ENCODE measurements at places on chromosomes 12 and 14.

GRCh38 chr12:96710127-96710745, 196.8 kb upstream of the NEDD1 start:
- no peak for DNase-seq

- DNase-seq = no peak
Measured at GRCh38 chr14:42374332-42374731, 767.7 kb downstream of the LRFN5 start.

- DNase-seq = no peak
Measured at GRCh38 chr12:15013634-15014179, 40.9 kb downstream of the PDE6H start.

GRCh38 chr12:57476993-57477709, 2.5 kb downstream of the ARHGAP9 start:
- DNase-seq = no peak

GRCh38 chr14:23306412-23307145, at the start of gene BCL2L2:
BCL2L2 (plus strand) TSS chr14:23306833; CDS start chr14:23307768, 935 bp downstream.
- DNase-seq = no peak

DNA sequence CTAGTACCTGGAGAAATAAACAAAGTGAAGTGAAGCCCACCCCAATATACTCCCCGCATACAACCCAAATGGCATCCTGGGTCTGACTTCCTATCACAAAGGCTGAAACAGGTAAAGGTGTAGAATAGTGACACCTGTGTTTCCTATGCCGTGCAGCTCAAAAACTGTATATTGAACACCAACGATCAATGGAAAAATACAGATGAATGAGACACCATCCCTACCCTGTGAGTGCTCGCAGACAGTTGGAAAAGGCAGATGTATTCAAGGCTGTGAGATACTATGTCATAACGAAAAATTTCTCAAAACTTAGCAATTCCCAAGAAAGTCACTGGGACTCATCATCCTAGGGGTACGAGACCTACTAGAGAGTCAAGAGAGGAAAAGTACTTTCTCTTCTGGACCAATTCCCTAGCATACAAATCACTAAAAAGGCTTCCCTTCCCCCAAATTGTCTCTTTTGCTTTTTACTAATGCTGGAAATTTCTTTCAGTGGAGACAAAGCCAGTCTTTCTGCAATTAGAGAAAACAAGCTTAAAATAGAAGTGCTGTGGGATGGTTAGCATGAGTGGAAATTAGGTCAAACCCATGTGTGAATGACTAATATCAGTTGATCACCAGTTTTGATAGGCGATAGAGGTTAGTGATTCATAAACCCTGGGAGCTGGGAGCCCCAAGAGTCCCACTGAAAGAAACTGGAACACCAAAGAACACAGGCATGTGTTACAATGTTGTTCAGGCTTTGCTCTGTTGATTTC, 249.7 kb downstream of the SPTSSA start:
- DNase-seq = no peak

DNA sequence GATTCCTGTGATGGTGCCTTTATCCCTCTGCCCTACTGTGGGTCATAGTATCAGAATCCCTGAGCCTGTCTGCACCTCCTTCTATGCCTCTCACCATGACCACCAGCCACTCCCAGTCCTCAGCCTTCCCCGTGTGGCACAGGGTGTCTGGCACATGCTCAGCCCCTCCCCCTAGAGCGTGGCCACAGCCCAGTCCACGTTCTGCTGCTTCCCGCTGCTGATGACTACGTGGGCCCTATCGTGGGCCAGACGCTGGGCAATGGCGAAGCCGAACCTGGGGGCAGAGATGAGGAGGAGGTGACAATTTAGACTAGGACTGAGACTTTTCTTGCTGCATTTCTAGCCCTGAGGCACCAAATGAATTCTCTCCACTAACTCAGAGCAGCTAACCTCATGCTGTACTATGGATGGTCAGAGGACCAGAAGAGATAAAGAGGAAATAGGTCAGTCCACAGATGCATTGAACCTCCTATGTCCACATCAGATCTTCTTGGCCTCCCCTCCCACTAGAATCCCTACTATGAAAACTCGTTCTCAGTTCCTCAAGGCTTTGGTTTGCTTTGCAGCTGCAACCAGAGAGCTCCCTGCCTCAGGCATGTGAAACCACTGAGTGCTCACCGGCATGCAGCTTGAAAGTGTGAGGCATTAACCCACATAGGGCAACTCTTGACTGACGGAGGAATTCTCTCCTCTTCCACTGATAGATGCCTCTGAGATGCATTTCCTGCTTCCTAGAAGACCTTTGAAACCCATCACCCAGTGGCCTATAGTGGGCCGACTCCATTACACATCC, 126.3 kb upstream of the DHRS4 start:
- no peak for DNase-seq

DNA sequence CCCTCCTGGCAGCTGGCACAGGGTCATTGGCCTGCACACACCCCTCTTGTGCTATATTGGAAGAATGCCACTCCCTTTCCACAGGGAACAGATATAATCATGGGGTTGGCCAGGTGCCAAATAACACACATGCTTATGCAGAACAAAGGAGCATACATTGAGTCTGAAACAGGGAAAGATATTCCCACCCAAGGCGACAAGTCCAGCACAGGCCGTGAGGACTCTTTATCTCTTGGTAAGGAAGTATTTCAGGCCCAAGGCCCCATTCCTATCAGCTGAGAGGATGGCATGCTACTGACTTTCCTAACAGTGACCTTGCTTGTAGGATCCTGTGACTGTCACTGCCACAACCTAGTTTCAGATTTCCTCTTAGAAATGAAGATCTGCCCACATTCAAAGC, 59.0 kb upstream of the STXBP6 start:
- no peak for DNase-seq

DNA sequence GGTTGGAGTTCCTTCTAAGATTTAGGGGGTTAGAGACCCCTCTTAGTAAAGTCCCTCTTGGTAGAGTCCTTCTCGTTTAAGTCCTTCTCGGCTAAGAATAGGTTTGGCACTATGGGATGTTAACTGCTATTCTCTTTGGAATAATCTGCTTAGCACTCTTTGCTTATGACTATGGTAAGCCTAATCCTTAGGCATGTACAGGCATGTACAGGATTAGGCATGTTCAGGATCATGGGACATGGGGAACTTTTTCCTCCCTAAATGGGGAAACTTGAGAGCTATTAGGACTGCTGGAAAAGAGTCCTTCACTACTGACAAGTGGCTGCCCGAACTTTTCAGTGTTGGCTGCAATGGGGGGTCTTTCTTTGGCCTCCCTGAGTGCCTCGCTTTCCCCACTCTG, 193.3 kb downstream of the TMEM117 start:
- no peak for DNase-seq

DNA sequence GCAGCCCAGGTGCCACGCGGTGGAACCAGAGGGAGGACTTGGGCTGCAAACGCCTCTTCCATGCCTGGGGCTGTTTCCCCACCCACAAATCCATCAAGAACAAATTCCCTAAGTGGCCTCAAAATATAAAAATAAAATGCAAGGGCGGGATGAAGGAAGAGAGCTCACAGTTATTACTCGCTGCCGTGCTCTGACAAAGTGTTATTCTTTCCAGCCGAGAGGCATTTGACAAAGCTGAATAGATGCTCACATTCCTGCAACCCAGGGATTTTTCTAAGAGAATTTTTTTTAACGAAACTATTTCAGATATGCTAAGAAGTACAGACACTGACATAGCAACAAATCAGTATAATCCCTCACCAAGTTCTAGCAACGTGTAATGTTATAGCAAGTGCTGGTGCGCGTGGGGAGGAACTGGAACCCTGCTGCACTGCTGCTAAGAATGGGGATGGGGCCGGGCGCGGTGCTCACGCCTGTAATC, 70.7 kb downstream of the SCARB1 start:
- no peak for DNase-seq

GRCh38 chr14:99531251-99532096, 50.3 kb downstream of the CCNK start:
- DNase-seq = no peak

GRCh38 chr12:116650585-116651087, 87.2 kb downstream of the SPRING1 start:
- DNase-seq = no peak

DNA sequence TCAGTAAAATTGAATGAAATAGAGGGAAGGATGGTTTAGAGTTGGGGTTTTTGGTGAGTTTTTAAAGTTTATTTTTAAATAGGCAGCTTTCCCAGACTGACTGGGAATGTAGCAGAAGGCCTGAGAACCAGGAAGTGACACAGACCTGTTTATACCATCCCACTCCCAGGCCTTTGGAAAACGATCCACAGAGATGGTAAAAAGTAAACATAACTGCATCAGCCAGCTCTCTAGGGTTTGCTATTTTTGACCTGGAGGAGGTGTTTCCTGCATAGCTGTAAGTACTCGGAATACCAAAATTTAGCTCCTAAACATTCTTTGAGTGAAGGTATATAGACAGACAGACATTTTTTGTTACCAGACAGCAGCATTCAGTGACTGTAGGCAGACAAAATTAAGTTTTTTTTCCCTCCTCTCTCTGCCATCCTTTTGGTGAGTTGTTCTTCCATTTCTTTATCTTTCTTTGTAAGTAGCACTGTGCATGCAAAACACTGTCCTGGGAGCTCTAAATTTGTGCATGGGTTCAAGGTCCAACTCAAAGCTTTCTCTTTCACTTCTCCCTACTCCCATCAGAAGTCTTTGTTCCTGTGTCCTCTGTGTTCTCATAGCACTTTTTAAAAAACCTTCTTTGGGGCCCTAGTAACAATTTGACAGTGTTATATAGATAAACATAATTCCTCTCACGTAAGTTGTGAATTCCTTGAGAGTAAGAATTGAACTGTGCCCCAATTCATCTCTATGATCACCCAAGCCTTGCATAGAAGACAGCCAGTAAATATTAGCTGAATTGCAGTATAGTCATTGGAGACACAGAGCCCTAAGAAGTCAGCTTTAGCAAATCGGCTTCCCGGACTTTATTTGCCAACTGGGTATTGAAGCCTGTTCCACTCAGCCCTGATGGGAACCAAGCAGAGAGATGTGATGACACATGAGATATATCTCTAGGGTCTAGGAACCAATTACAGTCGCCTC, 37.4 kb downstream of the SUSD6 start:
- DNase-seq = no peak

- DNase-seq = no peak
Measured at GRCh38 chr14:104977681-104978653, at the start of gene AHNAK2. AHNAK2 (minus strand) TSS chr14:104978374; CDS start chr14:104978237, 137 bp downstream.

GRCh38 chr14:63614679-63615363, 26.9 kb downstream of the WDR89 start:
- no peak for DNase-seq

DNA sequence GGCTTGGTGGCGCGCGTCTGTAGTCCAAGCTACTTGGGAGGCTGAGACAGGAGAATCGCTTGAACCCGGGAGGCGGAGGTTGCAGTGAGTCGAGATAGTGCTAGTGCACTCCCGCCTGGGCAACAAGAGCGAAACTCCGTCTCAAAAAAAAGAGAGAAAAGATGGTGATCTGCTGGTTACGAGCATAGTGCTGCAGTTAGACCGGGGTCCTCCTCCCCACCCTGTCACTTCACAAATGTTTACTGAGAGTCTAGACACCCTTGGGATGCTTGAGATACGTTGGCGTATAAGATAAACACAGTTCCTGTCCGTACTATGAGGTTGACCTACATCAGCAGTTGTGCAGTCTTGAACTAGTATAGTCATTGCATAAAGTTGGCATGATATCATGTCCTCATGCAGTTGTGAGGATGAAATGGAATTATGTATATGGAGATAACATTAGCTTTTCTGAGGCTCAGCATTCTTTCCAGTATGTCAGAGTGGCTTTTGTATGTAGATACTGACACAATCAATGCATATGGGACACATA, 787 bp downstream of the ACAD10 start:
- DNase-seq = no peak

- no peak for DNase-seq
Measured at GRCh38 chr12:51183349-51183748, 10.4 kb upstream of the TFCP2 start.

GRCh38 chr14:91872517-91873470, 5.5 kb upstream of the TC2N start:
- DNase-seq = no peak

DNA sequence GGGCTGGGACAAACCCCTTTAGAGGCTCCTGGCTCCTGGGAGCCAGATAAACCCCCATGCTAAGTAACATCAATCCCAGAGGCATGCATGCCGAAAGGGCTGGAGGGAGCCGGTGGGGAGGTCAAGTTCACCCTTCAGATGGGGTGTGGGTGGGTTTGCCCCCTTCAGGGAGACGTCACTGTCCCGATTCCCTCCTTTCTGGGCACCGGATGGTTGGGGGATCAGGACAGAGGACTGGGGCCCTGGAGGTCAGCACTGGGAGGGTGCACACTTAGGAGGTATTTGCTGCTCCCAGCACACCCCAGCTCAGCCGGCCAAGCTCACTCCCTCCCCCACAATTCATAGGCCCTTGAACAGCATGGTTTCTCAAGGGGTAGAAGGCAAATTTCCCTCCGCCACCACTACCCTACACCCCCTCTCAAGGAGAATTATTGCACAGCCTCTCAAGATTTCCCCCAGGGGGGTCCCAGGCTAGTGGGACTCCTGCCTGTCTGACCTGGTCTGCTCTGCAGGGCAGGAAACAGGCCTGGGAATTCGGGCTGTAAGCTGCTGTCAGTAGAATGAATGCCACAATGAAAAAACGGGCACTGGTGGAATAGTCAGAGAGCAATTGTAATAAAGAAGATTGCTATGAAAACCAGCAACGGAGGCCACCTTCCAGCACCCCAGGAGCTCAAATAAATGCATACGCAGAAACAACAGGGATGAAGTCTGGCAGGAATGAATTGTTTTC, 63.5 kb downstream of the GALNT16 start:
- no peak for DNase-seq

DNA sequence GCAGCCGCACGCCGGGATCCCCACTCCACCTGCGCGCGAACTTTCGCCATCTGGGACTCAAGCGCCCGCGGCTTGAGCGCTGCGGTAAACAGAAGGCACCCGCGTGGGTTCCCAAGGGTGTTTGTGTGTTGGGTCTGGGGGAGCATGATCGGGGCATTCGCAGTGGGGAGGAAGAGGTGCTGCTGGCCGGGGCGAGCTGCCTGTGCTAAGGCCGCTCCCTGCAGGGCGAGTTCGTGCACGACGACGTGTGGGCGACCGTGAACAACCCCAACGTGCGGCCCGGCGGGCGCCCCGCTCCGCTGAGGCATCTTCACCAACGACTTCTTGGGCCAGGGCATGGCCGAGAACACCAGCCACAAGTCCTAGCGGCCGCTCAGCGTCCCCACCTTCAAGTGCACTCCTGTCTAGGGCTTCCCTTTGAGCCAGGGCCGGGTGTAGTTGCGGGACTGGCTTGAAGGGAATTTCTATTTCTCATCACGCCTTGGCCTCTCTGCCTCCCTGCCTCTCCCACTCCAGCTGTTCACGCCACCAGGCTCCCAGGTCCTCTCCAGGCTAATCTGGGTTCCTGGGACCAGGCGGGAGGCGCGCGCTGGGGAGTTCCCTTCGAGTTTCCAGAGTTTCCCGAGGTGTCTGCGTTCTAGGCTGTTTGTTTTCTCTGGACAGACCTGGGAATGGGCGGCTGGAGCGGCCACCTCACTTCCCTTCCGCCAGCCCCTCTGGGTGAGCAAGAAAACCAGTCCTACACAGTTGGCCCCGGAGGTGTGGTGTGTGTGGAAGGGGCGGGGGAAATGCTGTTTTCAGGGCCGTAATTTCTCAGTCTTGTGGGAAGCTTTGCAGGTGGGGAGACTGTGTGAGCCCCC, 417.8 kb upstream of the TMTC1 start:
- DNase-seq = no peak
